Kidney tubule cell (primary cell): ENCODE measurements at places on chromosomes 4 and X.

- no peak for DNase-seq
Measured at GRCh38 chrX:71815906-71816156, 52.7 kb downstream of the CXorf49B start.

- no peak for DNase-seq
Measured at GRCh38 chrX:103513476-103514108, 5.7 kb downstream of the RAB40A start.

- no peak for DNase-seq
Measured at GRCh38 chr4:53131562-53131925, 234.3 kb downstream of the SCFD2 start.

- no peak for DNase-seq
Measured at GRCh38 chr4:2075171-2075986, 16.3 kb downstream of the NAT8L start.

DNA sequence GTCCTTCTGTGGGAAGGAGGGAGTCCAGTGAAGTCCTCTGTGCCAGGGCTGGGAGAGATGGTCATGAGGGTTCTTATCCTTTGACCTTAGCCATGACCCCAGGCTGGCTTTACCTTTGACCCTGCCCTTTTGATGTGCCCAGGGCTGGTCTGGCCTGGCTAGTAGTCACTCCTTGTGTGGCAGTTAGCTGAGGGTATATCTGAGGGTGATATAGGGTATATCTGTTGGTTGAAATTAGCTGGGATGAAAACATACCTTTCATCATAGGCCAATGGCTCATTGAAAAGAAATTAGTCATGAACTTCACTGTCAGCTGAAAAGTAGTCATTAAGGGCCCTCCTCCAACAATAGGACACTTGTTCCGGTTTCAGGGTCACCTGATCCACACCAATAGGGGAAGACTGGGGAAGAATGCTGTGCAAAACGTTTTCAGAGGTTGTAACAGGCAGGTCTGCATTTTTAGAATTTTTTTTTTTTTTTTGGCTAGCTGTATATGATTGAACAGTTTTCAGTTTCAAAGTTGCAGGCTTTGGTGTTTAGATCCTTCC, 74.6 kb upstream of the STOX2 start:
- peak; percentile 69 for DNase-seq

GRCh38 chrX:93791304-93791703, 117.3 kb downstream of the FAM133A start:
- no peak for DNase-seq

DNA sequence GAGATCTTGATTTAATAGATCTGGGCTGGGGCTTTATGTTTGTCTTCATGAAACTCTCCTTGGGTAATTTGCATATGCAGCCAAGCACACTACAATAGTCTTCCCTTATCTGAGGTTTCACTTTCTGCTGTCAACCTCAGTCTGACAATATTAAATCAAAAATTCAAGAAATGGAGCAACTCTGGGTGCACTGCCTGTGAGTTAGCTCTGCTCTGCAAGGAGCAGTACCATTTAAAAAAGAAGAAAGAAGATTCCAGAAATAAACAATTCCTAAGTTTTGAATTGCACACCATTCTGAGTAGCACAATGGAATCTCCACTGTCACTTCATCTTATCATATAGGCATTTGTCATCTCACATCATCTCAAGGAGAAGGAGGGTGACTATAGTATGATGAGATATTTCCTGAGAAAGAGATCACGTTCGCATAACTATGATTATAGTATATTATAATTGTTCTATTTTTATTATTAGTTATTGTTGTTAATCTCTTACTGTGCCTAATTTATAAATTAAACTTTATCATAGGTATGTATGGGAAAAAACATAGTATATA, 9.4 kb downstream of the FNIP2 start:
- DNase-seq: no peak
